NCI-H1105 (cell line): ENCODE measurements at places on chromosomes 11 and 22.

- no peak for DNase-seq
These were observed 2.1 kb downstream of the OAF start for GRCh38 chr11:120212926-120213325.

- no peak for DNase-seq
These were observed 75.3 kb downstream of the PKNOX2 start for GRCh38 chr11:125239585-125240560.

GRCh38 chr11:128390246-128390645, 197.1 kb downstream of the ETS1 start:
- DNase-seq, result no peak

DNA sequence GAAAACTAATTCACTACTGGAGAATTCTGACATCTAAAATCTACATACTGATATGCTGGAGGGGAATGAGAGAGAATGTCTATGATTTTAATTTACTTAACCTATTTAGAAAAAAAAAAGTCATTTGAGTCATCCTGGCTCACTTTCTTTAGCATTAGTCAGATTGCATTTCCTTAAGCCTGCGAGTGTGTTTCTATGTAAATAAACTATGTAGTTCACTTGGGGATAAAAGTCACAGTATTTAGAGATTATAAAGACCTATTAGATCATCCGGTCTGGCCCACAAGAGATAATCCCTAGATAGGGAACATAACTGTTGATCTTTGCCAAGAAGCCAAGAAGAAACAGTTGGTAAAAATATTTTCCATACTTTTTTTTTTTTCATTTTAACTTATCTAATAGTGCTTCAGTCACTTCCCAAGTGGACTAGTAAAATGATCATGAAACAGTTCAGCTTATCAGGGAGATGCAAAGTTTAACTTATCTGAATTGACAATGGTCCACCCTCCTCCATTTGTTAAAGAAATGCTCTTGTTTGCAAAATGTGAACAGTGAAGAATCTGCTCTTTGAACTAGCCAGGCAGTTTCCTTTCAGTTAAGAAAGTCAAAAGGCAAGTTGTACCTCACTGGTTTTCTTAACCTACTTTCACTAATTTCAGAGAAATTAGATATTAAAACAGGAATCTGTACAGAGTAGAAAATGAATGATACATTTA, 21.2 kb upstream of the BLID start:
- DNase-seq, result no peak

GRCh38 chr11:114262681-114263512, 33.3 kb upstream of the NNMT start:
- peak; percentile 56 for DNase-seq

DNA sequence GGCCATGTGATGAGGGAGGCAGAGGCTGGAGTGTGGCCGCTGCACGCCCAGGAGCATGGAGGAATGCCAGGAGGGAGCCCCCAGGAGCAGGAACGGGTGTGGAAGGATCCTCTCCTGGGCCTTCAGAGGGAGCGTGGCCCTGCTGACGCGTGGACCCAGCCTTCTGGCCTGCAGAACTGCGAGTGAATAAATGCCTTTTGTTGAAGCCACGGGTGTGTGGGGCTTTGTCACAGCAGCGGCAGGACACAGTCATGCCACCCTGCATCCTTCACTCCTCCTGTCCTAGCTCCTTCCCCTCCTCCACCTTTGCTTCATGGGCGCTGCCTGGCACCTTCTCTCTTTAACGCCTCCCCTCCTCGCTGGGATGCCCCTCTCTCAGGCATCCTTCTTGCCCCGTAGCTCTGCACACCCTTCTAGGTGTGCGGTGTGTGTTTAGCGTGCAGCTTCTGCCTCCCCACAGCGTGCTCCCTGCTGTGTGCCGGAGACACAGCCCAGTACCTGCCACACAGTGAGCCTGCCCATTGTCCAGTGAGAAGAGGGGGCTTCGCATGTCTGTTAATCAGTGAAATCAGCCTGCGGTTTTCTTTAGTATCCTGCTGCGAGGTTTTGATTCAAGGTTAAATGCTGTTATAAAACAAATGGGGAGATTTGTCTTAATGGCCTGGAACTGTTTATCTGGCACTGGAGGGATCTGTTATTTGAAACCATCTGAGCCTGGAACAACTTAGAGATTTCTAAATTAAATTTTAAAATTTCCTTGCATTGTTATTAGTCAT, 459.6 kb downstream of the TBC1D22A start:
- DNase-seq, result no peak

GRCh38 chr11:70844387-70844786, 408.0 kb downstream of the SHANK2 start:
- no peak for DNase-seq

DNA sequence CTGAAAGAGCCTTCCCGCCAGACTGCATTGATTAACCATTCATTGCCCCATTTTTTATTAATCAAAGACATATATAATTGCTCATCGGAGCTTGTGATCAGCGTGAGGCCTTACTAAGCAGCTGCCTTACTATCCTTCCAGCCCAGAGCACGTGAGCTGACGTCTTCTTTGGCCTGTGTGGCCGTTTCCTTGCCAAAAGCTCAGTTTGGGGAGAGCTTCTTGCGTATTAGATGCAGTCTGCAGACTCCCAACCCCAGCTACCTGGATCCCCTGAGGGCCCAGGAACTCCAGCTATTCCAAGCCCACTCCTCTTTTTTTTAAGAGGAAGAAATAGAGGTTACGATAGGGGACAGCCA, 784 bp upstream of the SLC43A3 start:
- DNase-seq, result no peak

- DNase-seq, result peak; percentile 41
These were observed at the start of gene PHLDA2 for GRCh38 chr11:2928605-2929530. Gene PHLDA2 (minus strand): TSS chr11:2929420. CDS start chr11:2929364, 56 bp downstream.

- no peak for DNase-seq
These were observed 32.5 kb upstream of the IZUMO1R start for GRCh38 chr11:94271885-94272372.

- DNase-seq, result no peak
These were observed 101.8 kb downstream of the USP35 start for GRCh38 chr11:78290293-78291176.

- DNase-seq, result peak; percentile 13
These were observed 147.2 kb downstream of the TRPC6 start for GRCh38 chr11:101436511-101437142.

GRCh38 chr11:108852701-108853100, 187.8 kb downstream of the DDX10 start:
- no peak for DNase-seq

DNA sequence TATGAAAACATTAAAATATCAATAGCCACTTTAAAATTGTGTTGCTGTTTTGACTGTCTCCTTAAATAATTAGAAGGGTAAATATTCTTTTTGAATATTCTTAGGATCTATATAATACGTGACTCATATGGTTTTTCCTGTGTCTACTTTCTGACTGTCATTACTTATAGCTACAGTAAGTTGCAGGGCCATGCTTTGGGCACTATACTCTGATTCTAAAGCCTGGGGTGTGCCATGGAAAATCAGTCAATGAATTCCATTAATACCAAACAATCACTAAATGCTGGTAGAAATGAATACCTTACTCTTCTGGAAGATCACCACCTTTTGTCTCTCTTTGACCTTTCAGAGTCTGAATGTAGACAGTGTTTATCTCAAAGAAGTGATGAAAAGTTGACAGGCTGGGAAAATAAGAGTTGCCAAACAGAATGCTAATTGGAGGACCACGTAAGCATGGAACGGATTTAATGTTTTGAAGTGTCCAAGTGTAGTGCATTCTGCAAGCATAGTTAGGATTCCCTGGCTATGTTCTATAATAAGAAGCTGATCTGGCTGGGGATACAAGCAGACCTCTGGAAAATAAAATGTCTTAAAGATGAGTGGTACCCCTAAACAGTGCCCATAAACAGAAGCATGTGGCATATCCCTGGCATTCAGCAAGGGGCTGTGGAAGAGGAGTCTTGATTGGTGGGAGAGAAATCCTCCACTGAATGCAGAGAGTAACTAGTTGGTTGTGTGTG, 16.8 kb downstream of the LUZP2 start:
- no peak for DNase-seq

- DNase-seq, result peak; percentile 51
These were observed 1.2 kb upstream of the CERK start for GRCh38 chr22:46739094-46739870.
